ENCODE measurements at places on chromosomes 4 and X.

DNA sequence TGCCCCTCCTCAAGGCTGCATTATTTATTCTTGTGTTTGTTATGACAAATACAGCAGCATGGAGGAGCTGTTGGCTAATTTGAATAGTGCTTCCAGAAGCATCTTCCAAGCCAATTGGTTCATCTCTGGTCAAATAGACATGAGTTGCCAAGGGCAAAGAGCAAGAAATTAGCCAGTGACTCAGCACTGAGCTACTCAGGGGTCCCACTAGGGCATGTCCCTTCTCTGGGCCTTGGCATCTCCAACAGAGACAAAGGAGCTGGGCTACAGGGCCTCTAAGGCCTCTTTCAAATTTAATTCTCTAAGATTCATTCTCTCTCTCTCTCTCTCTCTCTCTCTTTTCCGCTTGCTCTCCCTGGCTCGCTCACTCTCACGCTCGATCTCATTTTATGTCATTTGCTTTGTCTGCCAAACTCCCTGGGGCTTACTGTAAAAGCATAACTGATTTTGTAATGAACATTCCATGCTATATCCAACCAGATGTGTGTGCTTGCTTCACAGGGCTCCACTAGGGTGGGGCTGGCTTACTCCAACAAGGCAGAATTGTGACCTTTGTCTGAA lies 86.7 kb upstream of the MAGEA4 start:
- no peak for DNase-seq

- DNase-seq, result no peak
Measured at GRCh38 chrX:50704360-50704759, 109.6 kb downstream of the SHROOM4 start.

DNA sequence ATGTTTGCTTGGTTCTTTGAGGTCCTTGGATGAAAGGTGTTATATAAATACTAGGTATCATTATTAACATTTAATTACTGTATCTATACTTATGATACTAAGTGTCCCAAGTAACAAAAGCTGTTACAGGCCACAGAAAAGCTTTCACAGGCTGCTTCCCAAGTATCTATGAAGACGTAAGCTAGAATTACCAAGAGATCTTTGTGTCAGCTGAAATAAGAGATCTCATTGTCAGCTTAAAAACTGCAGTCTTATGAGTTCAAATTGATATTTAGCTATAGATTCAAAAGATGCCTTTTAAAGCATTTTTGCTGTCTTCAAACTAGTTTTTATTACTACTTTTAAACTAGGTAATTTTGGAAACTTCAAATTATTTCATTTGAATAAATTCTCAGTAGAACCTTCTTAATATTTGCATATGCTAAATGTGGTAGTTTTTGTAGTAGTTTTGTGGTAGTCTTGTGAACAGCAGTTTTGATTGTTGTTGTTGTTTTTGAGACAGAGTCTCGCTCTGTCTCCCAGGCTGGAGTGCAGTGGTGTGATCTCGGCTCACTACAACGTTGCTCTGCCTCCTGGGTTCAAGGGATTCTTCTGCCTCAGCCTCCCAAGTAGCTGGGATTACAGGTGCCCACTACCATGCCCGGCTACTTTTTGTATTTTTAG lies 170.0 kb upstream of the RPL34 start:
- no peak for DNase-seq

DNA sequence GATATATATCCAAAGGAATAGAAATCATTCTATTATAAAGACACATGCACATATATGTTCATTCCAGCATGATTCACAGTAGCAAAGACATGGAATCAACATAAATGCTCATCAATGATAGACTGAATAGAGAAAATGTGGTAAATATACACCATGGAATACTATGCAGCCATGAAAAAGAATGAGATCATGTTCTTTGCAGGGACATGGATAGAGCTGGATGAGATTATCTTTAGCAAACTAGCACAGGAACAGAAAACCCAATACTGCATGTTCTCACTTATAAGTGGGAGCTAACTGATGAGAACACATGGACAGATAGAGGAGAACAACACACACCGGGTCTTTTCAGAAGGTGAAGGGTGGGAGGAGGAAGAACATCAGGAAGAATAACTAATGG lies 1318.6 kb downstream of the PCDH19 start:
- no peak for DNase-seq

GRCh38 chr4:83285055-83285407 lies 433 bp upstream of the COQ2 start:
- DNase-seq, result no peak

- no peak for DNase-seq
Measured at GRCh38 chrX:23403849-23404248, 69.2 kb downstream of the PTCHD1 start.

DNA sequence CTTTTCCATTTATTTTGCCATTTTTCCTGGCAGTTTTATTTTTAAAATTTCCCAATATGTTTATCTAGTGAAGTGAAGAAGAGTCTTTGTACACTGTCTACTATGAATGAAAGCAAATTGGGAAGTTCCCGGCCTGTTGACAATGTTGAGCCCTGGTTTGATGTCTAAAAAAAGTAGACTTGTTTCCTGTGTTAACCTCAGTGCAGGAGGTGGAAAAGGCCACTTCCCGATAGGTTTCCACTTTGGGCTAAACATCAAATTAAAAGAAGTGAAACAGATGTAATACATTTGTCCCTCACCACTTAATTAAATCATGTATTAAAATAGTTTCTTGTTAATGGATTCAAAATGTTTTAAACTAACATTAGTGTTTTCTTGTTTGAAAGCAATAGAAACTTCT lies 30.0 kb downstream of the BBS12 start:
- DNase-seq, result no peak

- no peak for DNase-seq
Measured at GRCh38 chrX:5242091-5242790, 986.4 kb downstream of the NLGN4X start.

DNA sequence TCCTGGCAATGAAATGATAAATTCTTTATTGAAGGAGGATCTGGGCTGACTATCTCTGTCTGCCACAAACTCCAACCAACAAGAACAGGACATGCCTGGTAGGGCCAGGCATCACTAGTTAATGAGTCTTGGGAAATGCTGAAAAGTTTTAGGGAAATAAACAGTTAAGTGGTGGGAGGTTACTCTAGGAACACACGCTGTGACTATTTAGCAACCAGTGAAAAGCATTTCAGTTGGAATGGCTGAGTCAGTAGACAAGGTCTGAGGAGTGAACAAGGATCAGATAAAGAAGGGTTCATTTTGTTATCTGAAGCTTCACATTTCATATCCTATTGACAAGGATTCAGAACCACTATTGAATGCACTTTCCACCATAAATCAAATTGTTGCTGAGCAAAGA lies 394.9 kb upstream of the BOD1L1 start:
- DNase-seq, result no peak

GRCh38 chr4:88511236-88511635 lies 12.3 kb downstream of the PYURF start:
- no peak for DNase-seq

- DNase-seq, result no peak
Measured at GRCh38 chr4:70980196-70980595, 13.3 kb upstream of the DCK start.

- DNase-seq, result no peak
Measured at GRCh38 chr4:166734797-166735196, 499.5 kb downstream of the SPOCK3 start.

GRCh38 chr4:185165605-185166063 lies 22.6 kb downstream of the SLC25A4 start:
- DNase-seq, result no peak

GRCh38 chr4:2906218-2906617 lies 57.0 kb downstream of the NOP14 start:
- no peak for DNase-seq

- no peak for DNase-seq
Measured at GRCh38 chr4:5755161-5755560, 44.2 kb downstream of the EVC start.

GRCh38 chrX:15448010-15448639 lies 45.0 kb downstream of the PIR start:
- DNase-seq, result no peak

DNA sequence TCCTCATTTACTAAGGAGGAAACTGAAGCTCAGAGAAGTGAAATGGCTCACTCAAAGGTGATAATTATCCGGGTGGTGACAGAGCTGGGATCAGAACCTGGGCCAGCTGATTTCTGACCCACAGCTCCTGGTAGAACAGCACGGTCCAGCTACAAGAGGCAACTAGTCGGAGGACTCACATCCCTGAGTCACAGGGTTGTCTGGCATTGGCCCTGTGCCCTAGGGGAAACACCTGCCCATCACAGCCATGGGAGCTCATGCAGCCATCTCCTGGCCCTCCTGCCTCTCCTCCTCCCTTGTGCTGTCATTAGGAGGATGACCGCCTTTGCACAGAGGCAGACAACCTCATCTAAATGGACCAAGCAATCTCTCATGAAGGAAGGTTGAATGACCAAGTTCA lies 115.2 kb upstream of the TSPAN5 start:
- DNase-seq, result no peak

DNA sequence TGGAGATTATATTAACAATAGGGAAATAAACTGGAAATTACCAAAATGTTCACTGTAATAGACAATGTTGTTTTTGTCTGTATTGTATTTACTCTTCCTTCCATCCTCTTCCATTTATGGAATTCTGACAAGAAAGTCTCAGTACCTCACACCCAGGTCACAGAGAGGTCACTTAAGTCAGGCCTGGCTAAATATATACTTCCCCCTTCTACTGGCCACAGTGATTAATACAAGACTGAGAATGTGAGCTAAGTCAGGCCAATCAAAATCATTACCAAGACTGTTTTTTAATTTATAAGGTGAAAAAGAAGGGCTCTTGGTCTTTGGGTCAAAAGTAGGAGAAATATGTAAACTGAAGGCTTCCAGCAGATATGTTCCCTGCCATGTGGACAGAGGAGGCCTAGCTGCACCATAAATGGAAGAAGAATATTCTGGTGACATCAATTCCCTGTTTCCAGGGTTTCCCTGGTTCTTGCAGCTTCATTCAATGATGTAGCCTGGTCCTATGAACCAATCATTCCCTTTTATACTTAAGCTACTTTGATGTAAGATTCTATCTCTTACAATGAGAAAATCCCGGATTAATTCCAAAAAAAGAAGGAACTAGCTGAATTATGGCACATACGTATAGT lies 64.3 kb downstream of the LRBA start:
- no peak for DNase-seq

GRCh38 chr4:3262208-3263052 lies 13.5 kb downstream of the MSANTD1 start:
- no peak for DNase-seq

GRCh38 chr4:5821665-5822358 lies 71.1 kb downstream of the CRMP1 start:
- no peak for DNase-seq

DNA sequence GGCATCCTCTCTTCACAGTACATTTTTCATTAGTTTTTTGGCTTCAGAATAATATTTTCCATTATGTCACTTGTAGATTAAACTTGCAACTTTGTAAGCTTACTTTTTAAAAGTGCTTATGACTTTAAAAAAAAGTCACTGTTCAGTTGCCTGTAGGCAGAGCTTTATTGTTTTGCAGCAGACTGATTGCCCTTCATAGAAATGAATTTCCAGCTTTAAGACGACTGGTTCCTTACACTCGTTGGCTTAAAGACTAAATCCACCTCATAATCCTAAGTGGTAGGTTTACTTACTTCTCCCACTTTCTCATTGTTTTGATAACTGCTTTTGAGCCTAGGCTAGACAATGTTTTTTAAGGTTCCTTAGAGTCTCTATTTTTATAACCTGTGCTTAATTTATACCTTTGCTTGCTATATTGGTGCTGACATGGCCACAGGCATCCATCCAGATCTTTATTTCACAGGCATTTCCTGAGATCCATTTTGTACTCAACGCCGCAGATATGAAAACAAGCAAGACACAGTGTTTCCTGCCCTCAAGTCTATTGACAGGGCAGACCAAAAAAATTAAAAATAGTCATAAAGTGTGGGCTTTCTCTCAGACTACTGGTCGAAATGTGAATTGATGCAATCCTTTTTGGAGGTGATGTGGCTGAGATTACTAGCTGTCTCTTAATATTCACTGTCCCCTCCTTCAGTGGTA lies 12.6 kb upstream of the IL13RA2 start:
- no peak for DNase-seq

- no peak for DNase-seq
Measured at GRCh38 chr4:2662598-2662997, 93.5 kb downstream of the TNIP2 start.

- DNase-seq, result no peak
Measured at GRCh38 chr4:17491196-17491595, 20.7 kb downstream of the QDPR start.

DNA sequence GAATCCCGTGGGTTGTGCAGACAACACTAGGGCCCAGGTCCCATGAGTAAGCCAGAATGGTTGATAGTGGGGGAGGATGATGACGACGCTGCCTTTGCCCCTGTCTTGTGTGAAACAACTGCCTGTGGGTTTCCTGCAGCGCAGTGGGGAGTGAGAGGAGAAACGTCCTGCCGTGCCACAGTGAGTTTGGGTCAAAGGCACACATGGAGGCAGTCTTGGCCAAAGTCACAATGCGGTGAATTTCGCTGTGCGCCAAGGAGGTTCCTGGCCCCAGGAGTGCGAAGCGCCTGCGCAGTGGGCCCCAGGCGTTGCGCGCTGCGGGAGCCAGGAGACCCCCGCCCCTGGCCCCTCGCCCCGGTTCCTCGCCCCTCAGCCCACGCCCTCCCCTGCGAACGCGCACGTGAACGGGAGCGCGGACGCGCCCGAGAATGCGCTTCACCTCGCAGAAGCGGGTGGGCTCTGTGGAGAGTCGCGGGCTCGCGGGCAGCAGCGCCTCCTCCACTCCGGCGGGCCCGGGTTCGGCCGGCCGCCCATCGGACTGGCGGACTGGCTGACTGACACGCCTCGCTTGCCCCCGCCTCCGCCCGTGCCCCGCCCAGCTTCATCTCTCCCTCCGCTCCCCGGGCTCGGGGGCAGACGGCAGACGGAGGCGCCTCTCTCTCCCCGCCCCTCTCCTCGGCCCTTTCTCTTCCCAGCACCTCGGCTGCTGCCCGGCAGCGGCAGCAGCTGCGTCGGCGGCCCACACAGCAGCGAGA lies at the start of gene NUDT10:
TSS of gene NUDT10 (plus strand) at position 635 of the 755 bp plus-strand sequence. CDS start 144 bp downstream, outside the sequence.
- DNase-seq, result peak; percentile 1
